Left colon (tissue), 2 donors: ENCODE measurements at places on chromosomes 7 and 10. TPM values are rescaled to one million over a fixed set of nuclear protein-coding genes. Genes with fewer than 3 reads are reported as not detected.

The TWIST1 gene
- total RNA-seq, result 0.81 TPM

The LAMB4 gene
- not detected for total RNA-seq

The HOXA11 gene
- total RNA-seq, result 3.1 TPM

The LIPM gene
- total RNA-seq, result not detected

The CCL24 gene
- 21.7 TPM for total RNA-seq

The PRLHR gene
- total RNA-seq, result not detected

The SPDYE2 gene
- not detected for total RNA-seq

The ADCY1 gene
- 1.2 TPM for total RNA-seq

The JCAD gene
- 24.7 TPM for total RNA-seq

The IL6 gene
- total RNA-seq, result 0.34 TPM

The PTF1A gene
- total RNA-seq, result not detected

The CLRN3 gene
- 155 TPM for total RNA-seq

The GPC2 gene
- total RNA-seq, result 4.0 TPM

The MYL10 gene
- not detected for total RNA-seq
